ENCODE measurements at places on chromosomes 5 and 9.

GRCh38 chr9:88782931-88783710, 208.1 kb upstream of the S1PR3 start:
- no peak for DNase-seq

DNA sequence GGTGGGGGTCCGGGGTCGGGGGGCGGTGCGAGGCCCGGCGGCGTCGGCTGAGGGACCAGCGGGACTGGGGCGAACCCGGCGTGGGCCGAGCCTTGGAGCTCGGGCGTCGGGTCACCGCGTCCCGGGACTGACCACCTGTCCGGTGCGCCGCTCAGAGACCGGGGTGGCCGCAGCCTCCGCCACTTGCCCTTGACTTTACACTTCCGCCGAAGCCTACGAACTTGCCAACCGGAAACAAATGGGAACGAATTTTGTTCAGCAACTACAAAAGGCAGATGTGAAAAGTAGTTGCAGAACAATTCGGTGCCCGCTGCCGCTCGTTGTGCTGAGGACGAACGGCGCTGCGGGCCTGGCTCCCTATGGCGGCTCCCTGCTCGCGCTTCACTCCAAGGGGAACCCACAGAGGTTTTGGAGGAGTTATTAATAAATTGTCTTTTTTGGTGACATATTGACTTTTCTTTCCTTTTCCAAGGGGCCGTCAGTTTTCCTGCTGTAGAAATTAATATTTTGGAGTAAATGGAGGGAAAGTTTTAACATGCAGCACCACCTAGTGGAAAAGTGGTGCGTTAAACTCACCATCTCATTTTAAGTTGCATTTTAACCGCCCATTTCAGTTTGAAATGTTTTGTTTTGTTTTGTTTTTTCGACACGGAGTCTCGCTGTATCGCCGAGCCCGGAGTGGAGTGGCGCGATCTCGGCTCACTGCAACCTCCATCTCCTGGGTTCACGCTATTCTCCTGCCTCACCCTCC, 490 bp downstream of the PCBD2 start:
- peak; percentile 80 for DNase-seq

GRCh38 chr9:99137225-99137624, 32.3 kb downstream of the TGFBR1 start:
- peak; percentile 47 for DNase-seq

GRCh38 chr5:120538644-120539043, 74.5 kb downstream of the PRR16 start:
- no peak for DNase-seq

GRCh38 chr5:77418162-77418561, 74.0 kb downstream of the WDR41 start:
- DNase-seq: no peak

- no peak for DNase-seq
Observed at GRCh38 chr9:84325347-84325973, 15.1 kb downstream of the SLC28A3 start.

GRCh38 chr9:19451240-19452087, 42.7 kb downstream of the ACER2 start:
- DNase-seq: no peak

DNA sequence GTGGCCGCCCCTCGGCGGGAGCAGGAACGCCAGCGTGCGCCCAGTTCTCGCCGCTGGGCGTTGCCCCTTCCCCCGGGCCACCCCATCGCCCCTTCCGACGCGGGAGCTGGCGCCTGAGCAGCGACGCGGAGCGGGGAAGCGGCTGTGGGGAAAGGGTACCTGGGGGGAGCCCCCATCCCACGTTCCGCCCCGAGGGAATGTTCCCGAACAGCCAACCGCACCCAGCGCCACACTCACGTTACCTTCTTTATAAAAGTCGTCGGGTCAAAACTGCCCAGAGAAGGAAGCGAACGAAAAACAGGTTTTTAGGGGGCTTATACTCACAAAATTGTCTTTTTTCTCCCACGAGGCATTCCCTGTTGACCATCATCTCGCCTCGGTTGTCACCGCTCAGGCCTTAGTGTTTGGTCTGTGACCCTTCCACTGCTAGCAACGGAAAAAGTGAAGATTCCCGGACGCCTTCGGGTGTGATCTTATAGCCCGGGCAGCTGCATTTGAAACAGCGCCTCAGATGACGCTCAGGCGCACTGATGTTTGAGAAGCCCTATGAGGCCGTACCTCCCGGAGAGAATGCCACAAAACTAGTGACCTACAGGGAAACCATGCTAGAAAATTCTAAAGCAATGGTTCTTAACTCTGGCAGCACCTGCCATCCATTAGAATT, 475 bp upstream of the GOLM1 start:
- peak; percentile 76 for DNase-seq

- no peak for DNase-seq
Observed at GRCh38 chr9:116279230-116279629, 125.6 kb downstream of the PAPPA start.
